ENCODE measurements at places on chromosomes 1 and 21.

DNA sequence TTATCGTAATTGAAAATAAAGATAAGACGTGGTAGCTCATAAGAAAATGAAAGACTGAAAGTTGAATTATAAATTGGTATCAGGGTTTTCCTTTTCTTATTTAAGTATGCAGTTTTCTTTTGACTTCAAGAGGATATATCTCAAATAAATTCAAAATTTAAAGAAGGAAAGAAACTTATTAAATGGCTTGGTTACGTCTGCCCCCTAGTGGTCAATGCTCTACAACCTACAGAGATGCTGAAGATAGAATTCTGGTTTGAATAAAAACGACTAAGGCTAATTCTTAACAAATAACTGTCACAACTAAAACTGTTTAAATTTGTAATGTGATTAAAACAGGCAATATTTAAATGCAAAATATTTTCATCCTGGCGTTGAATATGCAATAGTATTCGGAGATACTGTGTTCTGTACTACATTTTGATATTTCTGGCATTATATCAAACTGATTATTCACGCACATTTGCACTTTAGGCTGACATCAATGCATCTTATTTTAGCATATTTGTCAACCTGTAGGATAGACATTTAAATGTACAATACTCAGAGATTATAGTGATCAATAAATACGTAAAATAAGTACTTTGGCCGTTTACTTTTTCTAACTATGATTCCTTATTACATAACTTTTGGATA lies 26.8 kb downstream of the IFI44 start:
- peak; percentile 24 for DNase-seq

GRCh38 chr1:56901716-56902115 lies 47.1 kb downstream of the C8A start:
- DNase-seq, result no peak

- no peak for DNase-seq
These were observed 28.9 kb upstream of the NLRP3 start for GRCh38 chr1:247387096-247387495.

GRCh38 chr1:66265796-66266195 lies 268.2 kb upstream of the SGIP1 start:
- DNase-seq, result no peak

- DNase-seq, result no peak
These were observed 36.7 kb downstream of the FH start for GRCh38 chr1:241482761-241483250.

GRCh38 chr1:217563179-217563578 lies 67.7 kb downstream of the GPATCH2 start:
- DNase-seq, result no peak

DNA sequence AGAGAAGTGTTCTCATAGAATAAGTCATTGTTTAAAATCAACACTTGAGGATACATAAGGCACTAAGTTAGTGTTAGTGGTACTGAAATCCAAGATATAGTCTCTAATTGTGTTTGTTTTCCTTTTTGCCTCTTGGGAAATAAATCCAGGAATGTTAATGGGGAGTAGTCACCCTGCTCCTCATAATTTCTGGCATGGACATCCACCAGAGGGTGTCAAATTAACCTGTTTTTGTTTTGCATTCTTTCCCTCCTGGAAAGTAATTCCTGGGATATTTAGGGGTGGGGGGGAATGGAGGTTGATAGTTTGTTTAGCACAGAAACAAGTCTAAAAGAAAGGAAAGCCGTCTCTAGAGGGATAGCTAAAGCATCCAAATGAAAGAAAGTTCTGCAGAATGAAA lies 87.8 kb upstream of the MAP1LC3C start:
- DNase-seq, result no peak

DNA sequence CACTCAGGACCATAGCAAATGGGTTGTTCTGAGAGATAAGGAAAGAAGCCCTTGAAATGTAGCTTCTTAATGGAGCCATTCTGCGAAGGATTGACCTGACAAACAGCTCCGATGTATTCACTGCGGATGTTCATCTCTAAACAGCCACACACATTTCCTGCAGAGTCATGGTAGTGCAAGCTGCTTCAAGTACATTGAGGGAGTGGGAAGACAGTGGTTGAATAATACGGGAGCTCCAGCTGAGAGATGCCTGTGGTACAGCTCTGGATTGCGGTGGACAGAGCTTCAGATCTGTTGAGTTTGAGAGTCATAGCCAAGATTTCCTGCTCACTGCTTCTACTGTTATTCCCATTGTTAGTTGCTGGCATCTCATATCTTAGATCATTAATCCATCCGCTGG lies 86.6 kb downstream of the ZBTB18 start:
- DNase-seq, result no peak

DNA sequence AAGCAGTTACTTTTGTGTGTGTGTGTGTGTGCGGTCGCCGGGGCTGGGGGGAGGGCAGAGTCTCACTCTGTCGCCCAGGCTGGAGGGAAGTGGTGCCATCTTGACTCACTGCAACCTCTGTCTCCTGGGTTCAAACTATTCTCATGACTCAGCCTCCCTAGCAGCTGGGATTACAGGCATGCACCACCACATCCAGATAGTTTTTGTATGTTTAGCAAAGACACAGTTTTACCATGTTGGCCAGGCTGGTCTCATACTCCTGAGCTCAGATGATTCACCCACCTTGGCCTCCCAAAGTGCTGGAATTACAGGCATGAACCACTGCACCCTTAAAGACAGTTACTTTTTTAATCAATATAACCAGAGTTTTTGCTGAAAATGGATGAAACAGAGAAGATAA lies 207.0 kb downstream of the PTPRC start:
- DNase-seq, result no peak

GRCh38 chr21:46304955-46305354 lies 18.7 kb downstream of the C21orf58 start:
- DNase-seq, result no peak

DNA sequence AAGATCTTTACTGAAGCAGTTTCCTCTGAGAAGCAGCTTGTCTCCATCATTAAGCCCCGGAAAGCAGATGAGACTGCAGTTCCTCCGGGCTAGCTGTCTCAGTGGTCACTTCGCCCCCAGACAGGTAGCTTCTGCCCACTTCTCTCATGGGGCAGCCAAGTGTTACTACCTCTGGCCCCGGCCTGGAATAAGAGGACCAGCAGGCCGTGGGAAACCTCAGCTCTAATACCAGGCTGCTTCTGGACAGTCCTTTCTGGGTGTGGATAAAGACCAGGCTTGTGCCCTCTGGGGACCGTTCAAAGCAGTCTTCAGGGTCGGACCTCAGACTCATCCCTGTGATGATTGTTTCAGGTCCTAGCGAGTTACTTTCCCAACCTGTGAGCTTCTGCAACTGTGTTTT lies 54.8 kb downstream of the RUNX3 start:
- no peak for DNase-seq

DNA sequence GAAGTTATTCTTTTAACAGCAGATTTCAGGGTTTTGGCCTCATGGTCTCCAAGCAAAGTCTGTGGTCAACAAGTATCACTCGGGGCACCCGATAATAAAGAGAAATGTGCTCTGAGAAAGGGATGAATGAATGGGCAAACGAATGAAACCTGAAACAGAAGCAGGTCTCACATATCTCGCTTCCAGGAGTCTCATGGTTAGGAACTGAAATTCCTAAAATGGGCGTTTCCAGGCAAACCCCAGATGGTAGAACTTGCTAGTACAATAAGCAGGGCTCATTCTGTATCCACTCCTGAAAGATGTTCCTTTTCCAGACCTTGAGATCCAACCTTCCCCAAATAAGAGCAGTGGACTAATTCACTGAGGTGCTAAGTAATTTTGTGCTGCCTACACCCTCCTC lies 87.2 kb downstream of the LAMC2 start:
- no peak for DNase-seq

- DNase-seq, result no peak
These were observed 133.7 kb downstream of the DMRTA2 start for GRCh38 chr1:50289495-50289894.

GRCh38 chr1:102315096-102315495 lies 318.4 kb upstream of the OLFM3 start:
- DNase-seq, result no peak

GRCh38 chr1:228955691-228956090 lies 220.4 kb downstream of the RHOU start:
- no peak for DNase-seq

GRCh38 chr1:92484472-92485380 lies 2.0 kb downstream of the GFI1 start:
- peak; percentile 60 for DNase-seq

- DNase-seq, result no peak
These were observed at the start of gene MEX3A for GRCh38 chr1:156082309-156083091. Gene MEX3A, minus strand, starts transcription at chr1:156082465. Its CDS starts 467 bp downstream, at chr1:156081998.

DNA sequence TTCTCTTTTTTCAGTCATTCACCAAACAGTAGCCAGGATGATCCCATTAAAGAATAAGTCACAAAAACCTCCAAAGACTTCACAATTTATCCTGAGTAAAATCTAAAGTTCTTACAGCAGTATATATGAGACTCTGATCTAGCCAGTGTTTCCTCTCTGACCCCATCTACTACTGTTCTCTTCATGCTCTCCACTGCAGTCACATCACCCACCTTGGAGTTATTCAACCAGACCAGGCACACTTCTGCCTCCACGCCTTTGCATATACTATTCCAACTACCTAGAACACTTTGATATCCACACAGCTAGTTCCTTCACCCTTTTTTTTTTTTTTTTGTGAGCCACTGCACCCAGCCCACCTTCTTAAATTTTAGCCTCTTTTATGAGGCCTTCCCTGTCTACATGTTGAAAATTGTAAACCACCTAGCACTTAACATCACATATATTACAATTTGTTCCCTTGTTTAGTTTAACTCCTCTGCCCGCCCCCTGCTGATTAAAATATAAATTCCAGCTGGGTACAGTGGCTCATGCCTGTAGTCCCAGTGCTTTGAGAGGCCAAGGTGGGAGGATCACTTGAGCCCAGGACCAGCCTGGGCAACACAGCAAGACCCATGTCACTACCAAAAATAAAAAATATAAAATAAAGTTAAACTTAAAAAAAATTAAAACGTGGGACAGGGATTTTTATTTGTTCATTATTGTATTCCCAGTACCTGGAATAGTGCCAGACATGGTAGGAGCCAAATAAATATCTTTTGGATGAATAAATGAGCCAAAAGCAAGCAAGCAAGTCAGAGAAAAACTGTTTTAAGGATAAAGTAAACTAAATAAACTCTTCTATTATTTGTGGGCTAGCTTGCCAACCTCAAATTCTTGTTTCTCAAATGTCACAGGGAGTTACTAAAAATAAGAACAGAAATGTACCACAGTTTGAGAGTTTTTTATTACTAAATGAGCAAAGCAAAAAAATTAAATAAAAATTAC lies 35.2 kb upstream of the MUTYH start:
- no peak for DNase-seq

- no peak for DNase-seq
These were observed 62.2 kb downstream of the MYOM3 start for GRCh38 chr1:24049733-24050132.

DNA sequence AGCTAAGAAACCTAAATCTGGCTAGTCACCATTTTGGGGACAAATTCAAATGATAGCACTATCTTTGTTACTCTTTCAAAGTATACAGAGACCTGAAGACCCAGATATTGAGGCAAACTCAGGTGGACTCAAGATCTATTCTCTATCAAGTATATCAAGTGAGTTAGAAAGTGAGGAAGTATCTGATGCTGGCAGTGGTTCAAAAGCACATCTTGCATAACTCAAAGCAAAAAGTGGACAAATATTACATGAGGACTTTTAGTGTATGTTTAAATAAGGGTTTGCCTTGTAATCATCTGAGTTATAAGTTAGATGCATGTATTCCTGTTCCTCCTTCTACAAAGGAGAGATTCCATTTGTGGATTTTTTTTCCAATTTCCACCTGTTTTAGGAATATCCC lies 338.4 kb downstream of the DISC1 start:
- no peak for DNase-seq

GRCh38 chr1:180962178-180962577 lies 49.5 kb downstream of the KIAA1614 start:
- no peak for DNase-seq

DNA sequence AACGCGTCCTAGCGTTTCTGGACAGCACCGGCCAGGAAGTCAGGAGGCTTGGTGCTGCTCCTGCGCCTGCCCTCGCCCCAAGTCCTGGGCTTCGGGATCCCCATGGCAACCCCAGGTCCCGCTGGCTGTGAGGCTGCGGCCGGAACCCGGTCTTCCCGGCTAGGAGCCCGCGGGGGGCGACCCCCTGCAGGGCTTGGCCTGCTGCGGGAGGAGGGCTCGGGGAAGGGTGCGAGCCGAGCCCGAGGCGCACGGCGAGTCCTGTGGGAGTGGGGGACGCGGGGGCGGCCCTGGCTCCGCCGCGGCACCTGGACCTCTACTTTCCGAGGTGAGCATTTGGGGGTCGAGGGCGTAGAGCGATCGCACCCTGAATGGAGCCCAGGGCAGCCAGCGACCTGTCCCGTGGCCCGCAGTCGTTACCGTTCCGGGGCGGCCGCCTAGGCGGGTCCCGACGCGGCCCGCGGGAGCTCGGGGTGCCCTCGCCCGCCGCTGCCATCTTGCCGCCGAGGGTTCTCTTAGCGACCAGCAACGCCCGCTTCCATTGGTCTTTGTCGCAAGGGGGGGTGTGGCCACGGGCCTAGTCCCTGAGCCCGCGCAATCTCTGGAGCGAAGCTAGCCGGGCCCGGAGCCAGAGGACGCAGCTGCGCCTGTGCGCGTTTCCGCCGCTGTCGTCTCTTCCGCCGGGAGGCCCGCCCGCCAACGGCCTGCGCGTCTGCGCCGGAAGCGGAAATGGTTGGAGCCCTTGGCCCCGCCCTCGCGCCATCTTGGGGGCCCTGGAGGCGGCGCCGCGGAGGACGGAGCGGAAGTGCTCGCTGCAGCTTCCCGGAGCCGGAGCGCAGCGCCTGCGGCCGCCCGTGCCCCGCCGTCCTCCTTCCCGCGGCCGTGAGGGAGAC lies at the start of the genes MORN1 and RER1:
Gene MORN1 (minus strand): TSS at position 514 of the 890 bp plus-strand sequence. CDS start 21 bp downstream, at position 493.
Gene RER1 (plus strand): TSS at position 801 of the 890 bp plus-strand sequence. CDS start 3,950 bp downstream, outside the sequence.
- DNase-seq, result peak; percentile 97

DNA sequence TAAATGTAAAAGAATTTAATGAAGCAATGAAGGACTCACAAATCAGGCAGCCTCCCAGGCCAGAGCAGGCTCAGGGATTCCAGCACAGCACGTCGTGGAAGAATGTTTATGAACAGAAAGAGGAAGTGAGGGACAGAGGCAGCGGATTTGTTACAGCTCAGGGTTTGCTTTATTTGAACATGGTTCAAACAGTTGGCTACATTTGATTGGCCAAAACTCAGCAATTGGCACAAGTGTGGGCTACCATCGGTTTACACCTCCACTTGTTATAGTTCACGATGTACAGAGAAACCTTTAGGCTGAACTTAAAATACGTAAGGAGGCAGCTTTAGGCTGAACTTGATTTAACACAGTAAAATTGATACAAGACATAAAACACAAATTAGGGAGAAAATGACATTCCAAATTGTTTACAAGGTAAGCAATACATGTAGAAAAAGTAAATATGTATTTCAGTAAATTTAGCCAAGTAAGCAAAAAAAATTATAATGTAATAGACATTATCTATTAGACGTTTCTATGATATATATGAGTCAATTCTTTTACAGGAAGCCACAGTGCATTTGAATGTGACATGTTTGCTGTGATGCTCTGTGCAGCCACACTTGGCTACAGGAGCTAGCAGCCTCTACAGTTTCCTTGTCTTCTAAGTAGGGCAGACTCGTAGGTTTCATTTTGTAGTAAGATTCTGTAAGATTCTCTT lies 126.5 kb downstream of the ADSS2 start:
- DNase-seq, result no peak

GRCh38 chr1:43388613-43389012 lies 987 bp downstream of the MED8 start:
- DNase-seq, result no peak

GRCh38 chr1:99674115-99675064 lies 28.5 kb downstream of the PALMD start:
- no peak for DNase-seq

All from activated CD8-positive, alpha-beta memory T cell treated with anti-CD3 and anti-CD28 coated beads for 4 hours (primary cell).